ENCODE measurements at places on chromosomes 2 and 18.

GRCh38 chr2:57443973-57444521, 602.6 kb upstream of the VRK2 start:
- no peak for DNase-seq

DNA sequence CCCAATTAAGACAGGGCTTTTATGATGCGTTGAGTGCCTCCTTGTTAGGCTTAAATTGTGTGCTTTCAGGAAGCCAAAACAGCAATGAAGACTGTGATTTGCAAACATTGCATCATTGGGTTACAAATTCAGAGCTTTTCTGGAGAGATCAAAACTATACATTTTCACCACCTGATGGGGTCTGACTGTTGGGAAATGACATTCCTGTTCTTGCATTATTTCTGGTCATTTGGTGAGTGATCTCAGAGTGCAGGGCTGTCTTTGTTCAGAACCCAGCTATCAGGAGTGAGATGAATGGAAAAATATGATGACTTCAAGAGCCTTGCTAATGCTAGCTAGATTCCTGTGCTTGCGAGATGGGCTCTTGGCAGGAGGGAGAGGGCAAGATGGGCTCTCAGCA, 39.1 kb downstream of the SH3RF3 start:
- DNase-seq: no peak

GRCh38 chr18:55607773-55608172, 19.8 kb upstream of the TCF4 start:
- DNase-seq: no peak

GRCh38 chr2:233133239-233133638, 73.1 kb downstream of the INPP5D start:
- no peak for DNase-seq

DNA sequence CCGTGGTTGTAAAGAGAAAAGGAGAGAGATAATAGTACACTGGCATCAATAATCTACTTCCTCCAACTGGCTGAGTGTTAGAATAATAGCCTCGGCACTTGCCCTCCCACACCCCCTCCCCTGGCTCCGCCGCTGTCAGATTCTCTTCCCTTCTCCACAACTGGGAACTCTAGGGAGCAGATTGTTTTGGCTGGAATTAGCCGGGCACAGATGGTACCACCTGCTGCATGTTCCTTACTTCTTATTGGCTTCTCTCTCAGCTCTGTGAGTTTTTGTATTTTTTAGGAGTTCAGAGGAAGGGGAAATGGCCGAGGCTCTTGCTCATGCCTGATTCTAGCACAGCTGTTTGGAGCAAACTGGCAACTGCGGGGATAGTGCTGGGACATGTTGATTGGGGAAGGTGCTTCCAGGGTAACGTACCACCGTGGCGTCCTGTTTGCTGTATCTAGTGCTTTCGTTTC, 140.0 kb downstream of the ZEB2 start:
- no peak for DNase-seq

DNA sequence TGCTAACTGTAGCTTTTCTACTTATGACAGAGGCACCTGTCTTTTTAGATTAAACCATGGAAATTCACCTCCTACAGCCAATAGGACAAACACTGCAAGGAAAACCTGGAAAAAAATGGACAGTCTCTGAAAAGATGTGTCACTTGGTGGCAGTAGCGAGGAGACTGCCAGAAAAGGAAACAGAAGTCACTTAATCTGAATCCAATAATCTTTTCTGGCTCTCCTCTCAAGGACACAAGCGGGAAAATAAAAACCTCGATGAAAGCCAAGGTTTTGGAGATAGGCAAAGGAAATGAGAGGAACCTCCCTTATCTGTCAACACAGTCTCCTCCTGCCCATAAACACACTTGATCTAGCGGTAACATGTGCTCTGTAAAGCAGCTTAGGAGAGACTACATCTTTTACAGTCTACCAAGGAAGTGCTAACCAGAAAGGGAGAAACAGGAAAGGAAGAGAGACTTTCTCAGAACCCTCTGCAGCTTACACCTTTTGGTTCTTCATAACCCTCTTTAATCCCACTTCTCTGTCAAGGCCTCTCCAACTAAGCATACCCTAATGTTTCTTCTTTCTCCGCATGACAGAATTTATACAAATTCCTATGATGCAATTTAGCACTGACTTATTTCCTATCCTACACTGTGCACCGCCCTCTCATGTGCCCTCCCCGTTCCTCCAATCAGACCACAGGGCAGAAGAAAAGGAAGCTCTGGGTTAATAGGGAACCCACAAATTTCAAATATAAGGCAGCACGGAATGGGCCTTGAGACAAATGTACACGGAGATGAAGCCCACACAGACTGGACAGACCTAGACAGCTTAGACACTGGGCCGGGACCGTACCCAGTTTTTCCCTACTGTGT, 52.8 kb downstream of the CLASP1 start:
- no peak for DNase-seq

Data from effector CD4-positive, alpha-beta T cell (primary cell).